Omental fat pad (tissue), 4 donors: ENCODE measurements at places on chromosomes 16 and 17.

GRCh38 chr17:82318169-82318498 lies 726 bp upstream of the CD7 start:
- no peak for DNase-seq

DNA sequence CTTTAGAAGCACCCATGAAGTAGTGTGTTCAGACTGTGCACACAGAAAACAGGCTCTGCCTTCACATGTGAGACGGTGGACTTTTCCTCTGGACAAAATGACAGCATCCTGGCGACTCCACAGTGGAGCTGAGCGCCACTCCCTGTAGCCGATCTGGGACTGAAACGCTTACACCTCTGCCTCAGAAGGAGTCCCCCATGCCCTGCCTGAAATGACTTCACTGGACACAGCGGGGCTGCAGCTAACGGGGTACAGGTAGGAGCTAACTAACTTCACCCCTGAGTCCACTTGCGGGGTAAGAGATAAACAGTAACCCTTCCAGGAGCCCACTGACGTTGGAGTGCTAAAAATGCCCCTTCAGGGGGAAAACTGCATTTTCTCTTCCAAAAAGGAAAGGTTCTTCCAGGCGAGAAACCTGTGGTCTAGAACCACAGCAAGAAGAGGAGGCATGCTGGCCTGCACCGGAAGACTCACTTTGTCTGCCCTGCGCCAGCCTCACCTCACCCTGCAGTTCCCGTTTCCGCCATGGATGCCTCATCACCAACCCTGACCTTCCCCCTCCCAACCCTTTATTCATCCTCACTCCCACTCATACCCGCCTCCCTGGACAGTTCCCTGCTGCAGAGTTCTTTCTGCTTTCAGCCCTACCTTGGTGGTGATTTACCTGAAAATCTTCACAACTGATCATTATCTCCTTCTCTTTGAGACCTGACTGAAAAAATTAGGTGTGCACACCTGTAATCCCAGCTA lies 19.4 kb upstream of the ENDOV start:
- DNase-seq = no peak

DNA sequence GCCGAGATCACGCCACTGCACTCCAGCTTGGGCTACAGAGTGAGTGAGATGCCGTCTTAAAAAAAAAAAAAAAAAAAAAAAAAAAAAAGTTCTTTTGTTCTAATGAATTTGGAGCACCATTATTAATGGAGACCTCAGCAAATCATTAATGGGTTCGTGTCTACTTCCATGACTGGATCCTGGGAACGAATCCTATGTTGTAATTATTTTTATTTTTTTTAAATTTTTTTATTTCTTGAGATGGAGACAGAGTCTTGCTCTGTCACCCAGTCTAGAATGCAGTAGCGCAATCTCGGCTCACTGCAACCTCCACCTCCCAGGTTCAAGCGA lies 30.7 kb downstream of the SPOP start:
- DNase-seq = no peak

DNA sequence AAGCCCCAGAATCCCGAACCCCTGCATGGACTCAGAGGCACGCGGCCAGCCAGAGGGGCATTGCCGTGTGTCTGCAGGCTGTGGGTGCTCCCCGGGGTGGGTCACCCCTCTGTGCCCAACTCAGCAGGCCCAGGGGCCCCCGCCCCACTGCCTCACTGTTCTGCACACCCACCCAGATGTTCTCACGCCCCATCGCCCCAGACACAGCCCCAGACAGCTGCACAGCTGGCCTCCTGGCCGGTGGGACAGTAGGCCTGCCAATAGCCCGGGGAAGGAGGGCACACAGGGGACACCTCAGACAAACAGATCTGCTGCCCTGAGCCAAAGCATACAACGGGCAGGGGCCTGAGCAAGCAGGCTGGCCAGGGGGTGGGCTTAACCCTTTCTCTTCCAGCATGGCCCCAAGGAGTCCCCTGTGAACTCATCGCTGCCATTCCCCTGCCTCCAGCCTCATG lies 27.6 kb upstream of the NXPH3 start:
- DNase-seq = no peak

DNA sequence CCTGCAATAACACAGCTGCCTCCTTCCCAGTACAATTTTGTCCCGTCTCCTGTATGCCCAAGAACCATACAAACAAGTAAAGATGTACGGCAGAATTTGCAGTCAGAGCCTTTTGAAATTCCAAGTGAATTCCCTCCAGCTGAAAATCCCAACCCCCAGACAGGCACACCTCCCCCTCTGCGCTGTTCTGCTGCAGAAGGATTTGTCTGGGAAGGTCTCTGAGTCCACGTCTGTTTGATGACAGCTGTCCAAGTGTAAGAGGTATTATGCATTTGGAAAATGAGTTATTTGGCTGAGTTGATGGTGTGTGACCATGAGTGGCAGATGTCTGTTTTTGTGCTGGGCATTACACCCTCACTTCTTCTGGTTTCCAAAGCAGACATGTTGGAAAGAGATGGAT lies 104.9 kb upstream of the HS3ST4 start:
- no peak for DNase-seq

DNA sequence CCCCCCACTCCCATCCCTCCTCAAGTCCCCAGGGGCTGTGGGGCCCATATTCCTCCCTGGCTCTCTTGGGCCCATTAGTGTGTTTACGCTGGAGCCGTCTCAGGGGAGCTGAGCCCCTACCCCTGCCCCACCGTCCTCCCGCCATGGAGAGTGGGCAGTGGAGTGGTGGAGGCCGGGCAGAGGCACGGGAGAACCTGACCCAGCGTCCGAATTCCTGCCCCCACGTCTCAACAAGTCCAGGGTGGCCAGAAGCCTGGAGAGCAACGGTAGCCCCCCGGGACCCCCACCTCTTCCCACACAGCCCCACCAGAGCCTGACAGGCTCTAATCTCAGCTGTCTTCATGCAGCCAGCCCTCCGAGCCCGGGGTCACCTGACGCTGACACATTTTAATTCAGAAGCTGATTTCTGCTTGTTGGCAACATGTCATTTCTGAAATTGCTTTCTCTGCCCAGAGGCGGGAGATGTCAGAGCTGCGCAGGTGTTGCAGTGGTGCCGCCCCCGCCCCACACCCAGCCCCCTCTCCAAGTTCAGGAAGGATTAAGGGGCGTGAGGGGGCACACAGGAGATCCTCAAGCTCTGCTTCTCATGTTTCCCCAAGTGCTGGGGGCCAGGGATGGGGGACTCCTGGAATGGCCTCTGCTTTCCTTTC lies 32.6 kb downstream of the WNT9B start:
- no peak for DNase-seq

- DNase-seq = no peak
Measured at GRCh38 chr17:79444198-79444597, 166.7 kb downstream of the RBFOX3 start.

DNA sequence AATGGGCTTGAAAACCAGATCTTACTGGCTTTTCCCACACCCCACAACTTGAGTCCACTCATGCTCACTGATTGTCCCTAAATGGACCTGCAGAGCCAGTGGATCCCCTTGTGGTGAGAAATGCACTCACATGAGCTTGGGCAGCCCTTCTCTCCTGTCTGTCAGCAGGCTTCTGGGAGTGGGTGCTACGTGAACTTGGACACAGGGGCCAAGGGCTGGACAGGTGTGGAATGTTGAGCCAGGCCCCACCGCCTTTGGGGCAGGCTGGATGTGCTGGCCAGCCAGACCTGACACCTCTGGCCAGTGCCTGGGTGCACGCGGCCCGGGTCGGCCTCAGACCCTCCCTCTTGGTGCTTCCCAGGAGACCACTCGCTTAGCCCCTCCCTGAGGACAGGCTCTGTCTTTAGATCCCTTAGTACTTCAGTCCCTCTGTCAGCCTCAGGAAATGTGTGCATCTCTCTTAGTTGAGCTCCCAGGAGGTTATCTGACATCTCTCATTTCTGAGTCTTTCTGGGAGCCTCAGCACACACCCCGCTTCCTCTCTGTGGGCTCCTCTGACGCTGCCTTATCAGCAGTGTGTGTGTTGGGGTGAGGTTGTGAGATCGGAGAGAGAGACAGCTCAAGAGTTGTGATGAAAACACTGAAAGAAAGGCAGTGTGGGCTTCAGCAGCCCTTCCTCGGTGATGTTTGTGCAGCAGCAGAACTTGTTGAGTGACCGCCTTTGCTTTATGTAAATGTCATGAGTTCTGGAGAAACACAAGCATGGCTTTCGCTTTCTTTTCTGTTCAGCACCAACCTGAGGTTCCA lies 117.0 kb downstream of the RAB11FIP4 start:
- no peak for DNase-seq

GRCh38 chr17:75067856-75068255 lies 19.9 kb upstream of the SLC16A5 start:
- no peak for DNase-seq

GRCh38 chr17:41406205-41406604 lies 8.8 kb upstream of the KRT31 start:
- DNase-seq = no peak

GRCh38 chr16:61862221-61863155 lies 173.8 kb downstream of the CDH8 start:
- no peak for DNase-seq

- DNase-seq = no peak
Measured at GRCh38 chr16:10256784-10257641, 74.8 kb upstream of the GRIN2A start.
